ENCODE measurements at places on chromosomes 13 and 19.

GRCh38 chr13:97695684-97696083 is 257.8 kb upstream of the IPO5 start:
- DNase-seq: no peak

DNA sequence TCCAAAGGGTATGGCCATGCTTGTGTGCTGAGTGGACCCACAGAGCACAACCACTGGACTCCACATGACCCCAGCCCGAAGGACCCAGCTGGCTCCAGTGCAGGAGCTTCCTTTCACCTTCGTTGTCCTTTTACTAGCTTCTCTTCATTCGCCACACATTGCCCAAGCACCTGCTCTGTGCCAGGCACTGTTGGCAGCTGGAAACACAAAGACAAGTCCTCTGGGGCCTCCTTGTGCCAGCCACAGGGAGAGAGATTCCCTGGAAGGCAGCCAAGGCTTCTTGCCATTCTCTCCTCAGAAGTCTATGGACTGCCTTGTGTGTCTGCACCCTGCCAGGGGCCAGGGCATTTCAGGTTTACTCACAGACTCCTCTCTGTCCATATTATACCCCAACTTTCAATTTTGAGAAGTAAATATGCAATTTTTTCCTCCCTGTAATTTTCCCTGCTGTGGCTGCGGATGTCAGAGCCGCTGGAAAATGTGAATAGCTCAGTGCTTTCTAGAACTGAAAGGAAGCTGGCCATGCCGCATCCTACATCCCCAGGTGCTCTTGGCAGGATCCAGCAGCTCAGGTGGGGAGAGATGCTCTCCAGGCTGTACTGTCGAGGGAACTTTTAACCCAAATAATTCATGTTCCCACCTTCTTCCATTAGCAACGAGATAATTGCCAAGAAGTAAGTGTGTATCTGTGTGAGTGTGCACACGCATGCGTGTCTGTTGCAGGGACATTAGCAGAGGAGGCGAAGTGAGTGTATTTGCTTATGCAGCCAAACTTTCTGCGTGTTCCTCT is 57.2 kb downstream of the CHST8 start:
- DNase-seq: no peak

DNA sequence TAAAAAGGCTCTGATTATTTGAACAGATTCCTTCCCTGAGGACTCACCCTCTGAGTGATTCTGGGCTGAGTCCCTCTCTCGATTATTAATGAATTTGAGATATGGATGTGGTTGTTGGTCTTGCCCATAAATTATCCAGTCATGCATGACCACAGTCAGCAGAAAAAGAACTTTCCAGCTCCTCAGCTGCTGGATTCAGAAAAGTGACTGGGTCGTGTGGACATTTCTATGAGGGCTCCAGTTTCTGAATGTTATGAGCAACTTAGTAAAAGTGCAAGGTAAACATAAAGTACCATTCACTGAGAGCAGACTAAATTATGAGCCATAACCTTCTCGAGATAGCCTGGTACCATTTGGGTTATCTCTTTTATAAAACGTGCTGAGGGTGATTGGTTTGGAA is 100.1 kb upstream of the CLDN10 start:
- DNase-seq: no peak

DNA sequence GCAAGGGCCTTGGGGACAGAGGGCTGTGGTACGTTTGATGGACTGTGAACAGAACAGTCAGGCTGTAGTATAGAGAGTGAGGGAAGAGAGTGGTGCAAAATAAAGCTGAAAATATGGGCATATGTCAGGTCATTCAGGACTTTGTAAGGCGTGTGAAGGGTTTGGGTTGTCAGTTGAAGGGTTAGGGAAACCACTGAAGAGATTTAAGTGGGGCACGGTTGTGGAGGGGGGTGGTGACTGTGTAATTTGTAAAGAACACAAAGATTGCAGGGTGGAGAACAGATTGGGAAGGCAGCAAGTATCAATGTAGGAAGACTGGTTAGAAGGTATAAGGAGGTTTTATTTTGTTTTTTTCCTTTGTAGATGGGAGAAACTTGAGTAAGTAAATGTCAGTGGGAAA is 349.8 kb downstream of the DLEU7 start:
- DNase-seq: no peak

- DNase-seq: no peak
Observed at GRCh38 chr19:33676999-33677665, 55.4 kb downstream of the CHST8 start.

- DNase-seq: peak; percentile 49
Observed at GRCh38 chr13:24050292-24050711, 110.2 kb upstream of the SPATA13 start.

- no peak for DNase-seq
Observed at GRCh38 chr13:97353927-97354675, 79.9 kb upstream of the RAP2A start.

GRCh38 chr19:51551673-51552432 is 19.2 kb upstream of the ZNF175 start:
- no peak for DNase-seq

- no peak for DNase-seq
Observed at GRCh38 chr13:55682776-55683175, 1457.9 kb upstream of the PRR20A start.

DNA sequence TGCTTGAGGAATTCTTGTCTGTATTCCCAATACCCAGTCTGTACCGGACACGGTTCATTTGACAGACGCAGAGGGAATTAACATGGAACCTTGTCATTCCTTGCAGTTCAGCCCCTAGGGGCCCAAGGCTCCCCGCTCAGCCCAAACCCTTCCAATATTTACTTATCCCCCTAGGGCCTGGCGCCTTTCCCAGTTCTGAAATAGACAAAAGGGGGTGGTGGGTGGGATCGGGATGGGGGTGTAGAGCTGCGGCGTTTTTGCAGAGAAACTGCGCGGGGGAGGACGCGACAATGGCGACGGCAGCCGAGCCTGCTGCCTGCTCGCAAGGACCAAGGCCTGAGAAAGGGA is 583 bp downstream of the AKAP8L start:
- DNase-seq: peak; percentile 43

- DNase-seq: no peak
Observed at GRCh38 chr19:16801600-16802013, 27.6 kb upstream of the SIN3B start.

- DNase-seq: peak; percentile 84
Observed at GRCh38 chr13:110126391-110126961, 180.5 kb downstream of the COL4A1 start.

DNA sequence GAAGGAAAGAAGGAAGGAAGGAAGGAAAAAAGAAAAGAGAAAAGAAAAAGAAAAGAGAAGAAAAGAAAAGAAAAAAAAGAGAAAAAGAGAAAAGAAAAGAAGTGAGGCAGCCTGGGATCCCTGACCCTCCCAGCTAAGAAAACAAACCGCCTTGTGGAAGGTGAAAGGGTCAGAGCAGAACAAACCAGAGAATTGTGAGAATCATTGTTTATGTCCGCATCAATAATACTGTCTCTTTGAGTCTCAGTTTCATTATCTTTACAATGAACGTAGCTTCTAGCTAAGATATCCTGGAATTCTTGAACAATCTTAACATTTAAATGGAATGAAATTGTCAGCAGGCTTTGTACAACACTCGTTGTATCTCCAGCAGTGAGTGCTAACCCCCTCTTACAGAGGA is 66.4 kb upstream of the SERP2 start:
- no peak for DNase-seq

- no peak for DNase-seq
Observed at GRCh38 chr13:28043224-28043623, 54.7 kb upstream of the URAD start.

- DNase-seq: no peak
Observed at GRCh38 chr13:23902975-23903905, 5.9 kb upstream of the C1QTNF9B start.

DNA sequence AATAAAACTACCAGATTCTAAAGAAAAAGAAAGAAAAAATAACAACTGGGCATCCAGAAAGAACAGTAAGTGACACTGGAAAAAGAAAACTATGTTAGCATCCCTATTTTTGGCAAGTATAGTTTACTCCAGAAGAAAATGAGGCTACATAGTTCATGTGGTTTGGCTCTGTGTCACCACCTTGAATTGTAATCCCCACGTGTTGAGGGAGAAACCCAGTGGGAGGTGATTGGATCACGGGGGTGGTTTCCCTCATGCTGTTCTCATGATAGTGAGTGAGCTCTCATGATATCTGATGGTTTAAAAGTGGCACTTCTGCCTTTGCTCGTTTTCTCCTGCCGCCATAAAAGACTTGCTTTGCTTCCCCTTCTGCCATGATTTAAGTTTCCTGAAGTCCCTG is 76.9 kb downstream of the ITGBL1 start:
- no peak for DNase-seq

DNA sequence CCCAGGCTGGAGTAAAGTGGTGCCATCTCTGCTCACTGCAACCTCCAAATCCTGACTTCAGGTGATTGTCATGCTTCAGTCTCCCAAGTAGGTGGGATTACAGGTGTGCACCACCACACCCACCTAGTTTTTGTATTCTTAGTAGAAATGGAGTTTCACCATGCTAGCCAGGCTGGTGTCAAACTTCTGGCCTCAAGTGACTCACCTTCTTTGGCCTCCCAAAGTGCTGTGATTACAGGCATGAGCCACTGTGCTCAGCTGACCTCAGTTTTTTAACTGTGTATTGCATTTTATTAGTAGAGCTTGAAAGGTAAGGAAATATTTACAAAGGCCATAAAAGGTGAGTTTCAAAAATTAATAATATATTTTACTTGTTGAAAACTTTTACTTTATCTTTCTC is 2.3 kb downstream of the ZNF726 start:
- no peak for DNase-seq

DNA sequence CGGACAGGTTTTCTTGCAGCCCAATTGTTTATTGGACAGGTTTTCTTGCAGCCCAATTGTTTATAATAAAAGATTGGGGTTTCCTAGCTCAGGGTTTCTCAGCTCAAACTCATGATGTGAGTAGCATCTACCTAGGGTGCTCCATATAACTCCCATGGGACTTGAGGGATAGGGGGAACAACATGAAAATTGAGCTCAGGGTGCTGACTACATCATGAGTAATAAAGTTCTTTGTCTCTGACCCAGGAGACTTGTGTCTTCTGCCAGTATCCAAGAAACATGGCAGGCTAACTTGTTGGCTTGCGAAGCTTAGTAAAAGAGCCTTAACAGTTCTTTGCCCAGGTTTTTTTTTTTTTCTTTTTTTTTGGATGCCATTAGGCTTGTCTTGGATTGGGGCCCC is 59.2 kb upstream of the MYCBP2 start:
- no peak for DNase-seq

GRCh38 chr13:38981096-38981495 is 9.5 kb downstream of the STOML3 start:
- no peak for DNase-seq

GRCh38 chr19:44850641-44851109 is 4.6 kb downstream of the NECTIN2 start:
- DNase-seq: no peak

GRCh38 chr13:97214921-97215320 is 7.2 kb upstream of the MBNL2 start:
- no peak for DNase-seq

DNA sequence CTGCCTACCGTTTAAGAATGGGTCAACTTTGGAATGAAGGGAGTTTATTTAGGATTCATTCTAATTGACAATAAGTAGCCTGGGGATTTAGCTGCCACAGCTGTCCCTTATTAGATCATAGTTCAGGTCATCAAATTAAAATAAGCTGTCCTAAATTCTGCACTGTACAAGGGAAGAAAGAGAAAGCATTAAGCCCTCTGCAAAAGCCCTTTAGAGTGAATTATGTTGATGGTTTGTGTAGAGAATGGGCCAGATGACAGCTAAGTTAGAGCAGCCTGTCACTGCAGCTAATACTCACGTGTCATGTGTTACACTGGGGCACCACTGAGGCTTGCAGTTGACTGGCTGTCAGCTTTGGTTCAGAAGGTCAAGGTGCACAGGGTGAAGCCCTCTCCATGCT is 737.1 kb upstream of the SLC10A2 start:
- no peak for DNase-seq

GRCh38 chr19:2255112-2255845 is 938 bp downstream of the JSRP1 start:
- no peak for DNase-seq

- peak; percentile 62 for DNase-seq
Observed at GRCh38 chr13:83618966-83619365, 263.3 kb downstream of the SLITRK1 start.

GRCh38 chr19:34351382-34351826 is 13.6 kb upstream of the GPI start:
- no peak for DNase-seq

- DNase-seq: no peak
Observed at GRCh38 chr13:42064259-42064658, 15.8 kb downstream of the DGKH start.

- no peak for DNase-seq
Observed at GRCh38 chr13:75225288-75226032, 256.5 kb downstream of the TBC1D4 start.

- DNase-seq: peak; percentile 94
Observed at GRCh38 chr13:33285420-33286124, at the start of gene STARD13. Gene STARD13 (minus strand): TSS chr13:33285755. CDS start chr13:33285638, 117 bp downstream.

GRCh38 chr13:101627556-101627943 is 175.1 kb downstream of the ITGBL1 start:
- no peak for DNase-seq

- DNase-seq: no peak
Observed at GRCh38 chr19:54921082-54921481, 15.1 kb downstream of the NCR1 start.

DNA sequence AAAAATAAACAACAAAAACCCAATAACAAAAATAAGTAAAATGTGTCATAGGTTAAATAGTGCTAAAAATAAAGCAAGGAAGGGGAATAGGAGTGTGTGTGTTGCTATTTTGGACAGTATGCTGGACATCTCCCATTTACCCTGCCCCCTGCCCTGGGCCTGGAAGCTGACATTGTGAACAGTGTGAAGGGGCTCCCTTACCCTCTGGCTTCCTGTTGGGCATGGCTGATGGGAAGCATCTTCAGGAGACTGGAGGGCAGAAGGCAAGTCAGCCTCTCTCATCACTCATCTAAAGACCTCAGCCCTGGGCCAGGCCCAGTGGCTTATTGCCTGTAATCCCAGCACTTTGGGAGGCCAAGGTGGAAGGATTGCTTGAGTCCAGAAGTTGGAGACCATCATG is 26.7 kb downstream of the KCTD15 start:
- DNase-seq: no peak

DNA sequence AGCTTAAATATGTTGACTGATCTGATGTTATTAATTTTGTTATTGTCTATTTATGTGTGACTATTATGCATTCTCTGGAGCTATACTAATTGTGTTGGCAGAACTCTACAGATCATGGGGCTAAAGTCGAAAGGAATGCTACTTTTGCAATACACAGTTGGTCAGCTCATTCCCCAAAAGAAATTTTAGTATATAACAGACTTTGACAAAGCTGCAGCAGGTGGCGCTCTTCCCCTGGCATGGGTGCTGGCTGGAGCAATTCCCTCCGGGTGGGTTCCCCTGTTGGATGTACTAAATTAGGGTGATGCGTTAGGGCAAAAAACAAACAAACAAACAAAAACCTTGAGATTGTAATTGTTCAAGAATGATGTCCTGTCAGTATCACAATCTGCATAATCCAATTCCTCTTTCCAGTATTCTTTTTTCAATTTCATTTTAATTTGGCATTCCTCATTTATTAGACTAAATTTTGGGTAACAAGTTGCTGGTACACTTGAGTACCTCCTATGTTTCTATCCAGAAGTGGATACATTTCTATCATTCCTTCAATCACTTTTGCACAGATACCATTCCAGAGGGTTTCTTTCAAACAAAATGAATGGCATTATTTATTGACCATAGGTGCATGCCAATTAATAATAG is 322.8 kb upstream of the EDNRB start:
- DNase-seq: peak; percentile 22
